Activated CD4-positive, CD25-positive, alpha-beta regulatory T cell treated with anti-CD3 and anti-CD28 coated beads, Interleukin-2, amount 50 U/mL, for 72 hours (primary cell): ENCODE measurements at places on chromosomes 2 and 18.

GRCh38 chr18:22067109-22067508 is 102.3 kb upstream of the GATA6 start:
- DNase-seq, result no peak

DNA sequence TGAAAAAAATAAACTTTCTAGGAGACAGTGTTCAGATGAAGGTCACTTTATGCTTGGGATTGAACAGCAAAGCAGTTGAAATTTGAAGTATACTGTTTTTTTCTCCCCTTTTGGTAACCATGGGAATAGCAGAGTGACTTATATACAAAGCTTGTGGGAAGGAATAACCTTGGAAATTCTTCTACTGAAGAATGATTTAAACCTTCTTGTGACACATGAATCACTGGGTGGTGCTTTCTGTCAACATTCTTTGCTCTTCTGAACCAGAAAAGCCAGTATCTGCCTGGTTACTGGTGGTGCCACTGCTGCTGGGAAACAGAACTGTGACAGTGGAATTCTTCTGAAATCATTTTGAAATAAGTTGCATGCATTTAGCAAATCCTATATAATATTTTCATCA is 39.4 kb upstream of the RND3 start:
- no peak for DNase-seq

GRCh38 chr2:34738691-34739090 is 1139.6 kb upstream of the FAM98A start:
- no peak for DNase-seq

- DNase-seq, result no peak
Observed at GRCh38 chr2:235319095-235319494, 174.7 kb upstream of the AGAP1 start.

DNA sequence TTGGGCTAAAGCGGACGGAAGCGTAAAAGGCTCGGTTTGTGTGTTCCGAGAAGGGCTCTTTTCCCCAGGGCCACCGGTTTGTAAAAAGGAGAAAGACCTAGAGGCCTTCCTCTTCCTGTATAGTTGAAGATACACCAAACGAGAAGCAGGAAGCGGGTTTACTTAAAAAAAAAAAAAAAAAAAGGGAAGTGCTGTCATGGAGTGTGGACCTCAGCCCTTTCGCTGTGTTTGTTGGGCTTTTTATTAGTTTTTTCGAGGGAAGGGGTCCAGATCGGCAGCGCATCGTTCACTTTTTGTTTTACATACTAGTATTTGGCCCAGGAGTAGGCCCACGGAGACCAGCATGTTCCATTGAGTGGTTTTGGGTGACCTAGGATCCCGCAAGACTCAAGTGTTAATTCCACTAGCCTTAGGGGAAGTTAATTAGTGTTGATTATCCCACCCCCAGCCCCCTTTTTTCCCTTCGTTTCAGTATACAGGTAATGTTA is 676 bp downstream of the ACTR2 start:
- no peak for DNase-seq

DNA sequence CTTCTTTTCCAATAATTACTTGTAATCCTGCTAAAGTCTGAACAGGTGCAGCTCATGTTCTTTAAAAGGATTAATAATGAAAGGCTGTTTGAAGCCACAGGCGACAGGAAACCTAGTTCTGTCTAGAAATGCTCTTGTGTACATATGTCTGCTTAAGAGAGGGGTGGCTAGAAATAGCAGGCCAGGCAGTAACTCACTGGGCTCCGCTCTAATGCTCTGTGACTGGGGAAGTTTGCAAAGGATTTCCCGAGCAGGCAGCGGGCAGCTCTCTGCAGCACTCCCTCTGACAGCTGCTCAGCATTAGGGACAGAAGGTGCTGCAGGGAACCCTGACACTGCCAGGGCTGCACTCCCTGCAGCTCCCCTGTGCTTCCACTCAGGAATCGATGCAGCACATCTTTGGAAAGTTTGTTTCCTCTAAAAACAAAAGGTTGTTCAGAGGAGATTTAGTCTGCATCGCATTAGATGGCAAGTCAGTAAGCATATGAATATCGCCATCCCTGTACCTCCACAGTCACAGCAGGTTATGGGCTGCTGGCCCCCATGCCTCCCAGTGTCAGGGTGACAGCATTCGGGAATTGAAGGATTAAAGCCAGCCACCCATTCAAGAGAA is 33.1 kb upstream of the TTC39C start:
- no peak for DNase-seq

- no peak for DNase-seq
Observed at GRCh38 chr2:238236571-238236970, 3.3 kb downstream of the HES6 start.

DNA sequence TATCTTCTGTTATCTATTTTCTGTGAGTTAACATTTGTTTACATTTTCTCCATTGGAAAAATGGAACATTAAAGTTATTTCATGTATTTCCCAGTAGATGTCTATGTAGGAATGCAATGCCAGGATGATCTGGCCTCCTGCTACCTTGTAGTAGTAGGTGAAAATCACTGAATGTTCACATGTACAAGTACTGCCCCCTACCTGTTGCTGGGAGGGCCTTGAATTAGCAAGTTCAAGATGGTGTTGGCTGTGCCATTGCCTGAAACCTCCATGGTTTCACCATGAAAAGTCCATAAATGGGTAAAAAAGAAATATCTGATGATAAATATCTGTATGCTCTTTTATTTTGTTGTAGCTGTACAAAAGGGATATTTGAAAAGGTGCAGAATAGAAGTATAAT is 30.7 kb downstream of the XRCC5 start:
- DNase-seq, result no peak

DNA sequence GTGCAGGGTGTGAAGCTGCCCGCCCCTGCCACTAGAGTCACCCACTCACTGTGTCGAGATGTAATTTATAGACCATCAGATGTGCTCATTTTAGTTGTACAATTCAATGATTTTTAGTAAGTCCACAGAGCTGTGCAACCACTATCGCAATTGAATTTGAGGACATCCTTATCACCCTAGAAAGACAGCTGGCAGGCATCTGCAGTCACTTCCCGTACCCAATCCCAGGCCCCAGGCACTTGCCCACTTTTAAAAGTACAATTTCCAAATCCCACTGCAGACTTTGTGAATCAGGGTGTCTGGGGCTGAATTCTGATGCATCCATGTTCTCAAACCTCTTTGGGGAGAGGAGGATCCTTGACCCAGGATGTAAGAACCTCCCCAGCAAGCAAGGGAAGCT is 521.3 kb upstream of the SALL3 start:
- DNase-seq, result no peak

DNA sequence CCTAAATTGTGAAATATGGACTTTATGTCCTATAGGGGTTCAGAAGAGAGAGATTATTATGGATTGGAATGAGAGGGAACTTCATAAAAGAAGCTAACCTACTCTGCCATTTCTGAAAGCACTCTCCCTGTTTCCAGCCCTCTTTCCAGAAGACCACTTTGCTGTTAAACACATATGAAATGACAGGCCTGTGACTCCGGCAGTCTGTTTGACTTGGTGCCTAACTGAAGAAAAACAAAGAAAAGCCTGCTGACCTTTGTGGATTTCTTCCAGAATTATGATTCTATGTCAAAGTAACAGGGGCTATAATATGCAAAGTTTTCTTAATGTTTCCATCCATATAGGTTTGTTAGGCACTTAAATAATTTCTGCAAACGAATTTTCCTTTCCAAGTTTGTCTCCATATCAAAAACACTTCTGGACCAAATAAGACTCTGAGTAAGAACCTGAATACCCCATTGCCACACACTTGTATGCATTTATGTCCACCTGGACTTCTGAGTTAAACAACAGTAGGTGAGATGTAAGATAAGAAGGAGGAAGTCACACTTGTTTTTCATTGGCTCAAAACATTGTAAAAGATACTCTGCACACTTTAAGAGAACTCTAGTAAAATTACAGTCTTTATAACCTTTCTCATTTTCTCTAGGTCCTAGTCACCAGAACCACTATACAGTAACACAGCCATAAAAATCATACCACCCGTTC is 111.7 kb downstream of the PIEZO2 start:
- DNase-seq, result no peak

DNA sequence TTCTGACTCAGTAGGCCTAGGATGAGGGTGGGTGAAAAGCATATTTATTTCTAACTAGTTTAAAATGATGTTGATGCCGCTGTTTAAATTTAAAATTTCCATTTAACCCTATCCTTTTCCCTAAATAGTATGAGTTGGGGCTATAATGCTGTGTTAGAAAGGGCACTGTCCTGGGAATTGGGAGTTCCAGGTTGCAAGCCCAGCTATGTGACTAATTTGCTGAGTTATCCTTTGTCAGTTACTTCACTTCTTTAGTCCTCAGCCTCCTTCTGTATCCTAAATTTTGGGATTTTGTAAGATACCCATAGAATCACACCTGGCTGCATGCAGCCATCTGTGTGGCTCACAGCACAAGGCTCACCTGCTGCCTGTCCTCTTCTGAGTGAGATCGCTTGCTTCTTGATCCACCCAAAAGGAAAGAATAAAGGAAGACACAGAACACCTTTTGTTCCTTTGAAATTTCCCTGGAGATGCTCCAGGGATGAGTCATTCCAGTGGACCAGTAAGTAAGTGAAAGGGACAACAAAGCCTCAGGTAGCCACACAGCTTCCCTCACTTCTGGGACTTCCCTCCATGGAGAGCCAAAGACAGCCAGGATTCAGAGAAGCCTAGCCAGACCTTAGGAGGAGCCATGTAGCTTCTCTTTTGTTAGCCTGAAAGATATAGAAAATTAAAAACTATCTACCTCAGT is 97.2 kb downstream of the DTNA start:
- no peak for DNase-seq

- DNase-seq, result no peak
Observed at GRCh38 chr2:31028417-31028816, 109.8 kb downstream of the GALNT14 start.

- no peak for DNase-seq
Observed at GRCh38 chr2:68734688-68735525, at the start of gene ARHGAP25. TSS of gene ARHGAP25 (plus strand) at chr2:68734811. CDS start at chr2:68735200, 389 bp downstream.

DNA sequence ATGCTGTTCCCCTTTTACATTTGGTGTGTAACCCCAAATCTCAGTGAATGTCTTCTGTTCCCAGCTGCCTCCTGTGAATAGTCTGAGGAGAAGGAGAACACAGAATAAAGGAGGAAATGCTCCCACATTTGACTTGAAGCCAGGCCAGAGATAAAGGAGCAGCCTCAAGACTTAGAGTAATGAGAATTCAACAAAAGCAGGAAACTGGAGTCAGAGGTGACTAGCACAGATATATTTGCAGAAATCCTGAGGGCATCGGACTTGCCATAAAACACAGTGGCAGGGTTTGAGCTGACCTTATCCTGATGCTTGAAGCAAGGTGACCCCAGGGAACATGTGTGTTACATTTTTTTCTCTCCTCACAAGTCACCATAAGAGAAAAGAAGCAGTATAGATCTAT is 291.4 kb upstream of the RND3 start:
- DNase-seq, result no peak

DNA sequence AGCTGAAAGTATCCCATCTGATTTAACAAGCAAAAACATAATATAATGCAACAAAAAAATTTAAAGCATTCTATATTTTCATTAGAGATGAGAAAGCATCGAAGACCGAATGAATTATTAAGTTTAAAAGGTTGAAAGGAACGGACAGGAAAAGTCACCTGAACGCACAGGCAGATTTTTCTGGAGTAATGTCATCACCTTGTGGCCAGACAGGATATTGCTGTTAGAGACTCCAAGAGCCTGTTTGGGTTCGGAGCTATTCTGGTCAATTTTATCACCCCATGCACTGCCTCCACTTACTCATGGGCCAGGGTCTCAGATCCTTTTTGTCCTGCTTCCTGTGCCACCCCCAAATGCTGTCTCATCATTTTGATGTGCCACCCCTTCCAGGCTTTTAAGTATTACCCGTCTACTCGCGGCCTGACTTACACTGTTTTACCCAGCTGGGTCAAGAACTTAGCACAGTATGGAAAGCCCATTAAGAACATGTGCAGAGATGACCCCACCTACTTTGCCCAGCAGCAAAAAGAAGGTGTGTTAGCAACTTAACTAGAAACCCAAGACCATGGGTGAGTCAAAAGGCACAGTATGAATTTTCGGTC is 27.3 kb downstream of the GKN2 start:
- DNase-seq, result no peak

- no peak for DNase-seq
Observed at GRCh38 chr2:143946436-143947391, 573.2 kb downstream of the ZEB2 start.

DNA sequence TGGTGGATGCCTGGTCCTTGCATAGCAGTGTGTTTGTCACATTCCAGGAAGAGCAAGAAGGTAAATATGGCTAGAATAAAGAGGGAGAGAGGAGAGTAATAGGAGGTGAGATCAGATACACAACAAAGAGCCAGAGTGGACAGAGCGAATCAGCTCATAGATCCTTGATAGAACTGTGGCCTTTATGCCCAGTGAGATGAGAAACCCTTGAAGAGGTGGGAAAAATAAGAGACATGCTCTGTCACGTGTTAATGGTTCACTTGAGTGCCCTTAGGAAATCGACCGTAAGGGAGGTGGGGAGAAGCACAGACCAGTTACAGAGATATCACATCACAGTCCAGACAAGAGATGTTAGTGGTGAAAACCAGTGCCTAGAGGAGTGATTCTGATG is 84.7 kb upstream of the RAB27B start:
- no peak for DNase-seq

DNA sequence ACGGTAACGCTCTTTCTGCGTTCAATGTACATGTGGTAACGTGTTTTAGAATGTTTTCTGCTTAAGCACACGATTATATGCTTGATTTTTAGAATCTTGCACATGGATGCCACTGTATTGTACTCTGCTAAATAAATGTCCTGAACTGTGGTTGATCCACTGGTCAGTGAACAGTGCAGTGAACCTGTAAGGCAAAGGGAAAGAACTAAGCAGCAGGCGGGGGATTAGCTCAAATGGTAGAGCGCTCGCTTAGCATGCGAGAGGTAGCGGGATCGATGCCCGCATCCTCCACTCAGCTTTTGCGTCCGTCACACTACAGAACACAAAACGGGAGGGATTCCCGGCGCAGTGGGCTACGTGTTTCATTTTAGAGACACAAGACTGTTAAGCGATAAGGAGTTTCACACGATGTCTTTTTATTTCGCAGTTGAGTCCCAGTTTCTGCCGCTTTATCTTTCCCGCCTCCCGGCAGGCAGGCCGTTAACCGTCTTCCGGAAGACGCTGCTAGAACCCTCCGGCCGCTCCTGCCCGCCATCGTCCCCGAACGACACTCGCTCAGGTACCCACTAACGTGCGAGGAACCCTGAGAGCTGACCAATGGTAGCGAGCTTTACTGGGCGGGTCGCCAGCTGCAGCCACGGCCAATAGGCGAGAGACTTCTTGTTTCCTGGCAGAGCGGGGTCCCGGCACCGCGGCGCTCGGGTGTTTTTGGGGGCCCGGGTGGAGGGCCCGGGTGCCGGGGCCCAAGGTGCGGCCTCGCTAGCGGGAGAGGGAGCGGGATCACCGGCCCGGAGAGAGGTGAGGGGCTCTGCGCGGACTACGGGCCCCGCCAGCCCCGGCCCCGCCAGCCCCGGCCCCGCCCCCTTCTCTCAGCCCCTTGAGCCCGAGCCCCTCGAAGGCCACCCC is at the start of gene AGBL5:
Gene AGBL5, plus strand, starts transcription at position 673 of the 906 bp plus-strand sequence. CDS start 1,291 bp downstream, outside the sequence.
- peak; percentile 93 for DNase-seq

DNA sequence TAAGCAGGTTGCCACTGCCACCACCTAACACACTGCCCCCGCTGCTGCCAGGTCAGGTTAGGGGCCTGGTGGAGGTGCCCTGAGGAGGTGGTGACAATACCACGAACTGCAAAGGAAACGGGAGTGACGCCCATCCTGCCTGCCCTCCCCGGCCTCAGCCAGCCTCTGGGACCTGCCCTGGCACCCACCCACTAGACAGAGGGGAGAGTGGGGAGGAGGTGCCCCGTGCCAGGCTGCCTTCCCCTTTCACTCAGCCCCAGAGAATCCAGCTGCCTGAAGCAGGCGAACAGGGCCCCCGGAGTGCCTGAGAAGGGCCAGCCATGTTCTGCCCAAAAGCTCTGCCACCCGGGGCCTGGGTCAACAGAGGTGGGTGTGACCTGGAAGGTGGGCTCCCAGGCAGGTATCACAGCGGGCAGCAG is 44.5 kb upstream of the FOSL2 start:
- DNase-seq, result peak; percentile 55
